Activated T-cell treated with anti-CD3 and anti-CD28 coated beads for 1 hour (primary cell): ENCODE measurements at places on chromosomes 7 and 10.

DNA sequence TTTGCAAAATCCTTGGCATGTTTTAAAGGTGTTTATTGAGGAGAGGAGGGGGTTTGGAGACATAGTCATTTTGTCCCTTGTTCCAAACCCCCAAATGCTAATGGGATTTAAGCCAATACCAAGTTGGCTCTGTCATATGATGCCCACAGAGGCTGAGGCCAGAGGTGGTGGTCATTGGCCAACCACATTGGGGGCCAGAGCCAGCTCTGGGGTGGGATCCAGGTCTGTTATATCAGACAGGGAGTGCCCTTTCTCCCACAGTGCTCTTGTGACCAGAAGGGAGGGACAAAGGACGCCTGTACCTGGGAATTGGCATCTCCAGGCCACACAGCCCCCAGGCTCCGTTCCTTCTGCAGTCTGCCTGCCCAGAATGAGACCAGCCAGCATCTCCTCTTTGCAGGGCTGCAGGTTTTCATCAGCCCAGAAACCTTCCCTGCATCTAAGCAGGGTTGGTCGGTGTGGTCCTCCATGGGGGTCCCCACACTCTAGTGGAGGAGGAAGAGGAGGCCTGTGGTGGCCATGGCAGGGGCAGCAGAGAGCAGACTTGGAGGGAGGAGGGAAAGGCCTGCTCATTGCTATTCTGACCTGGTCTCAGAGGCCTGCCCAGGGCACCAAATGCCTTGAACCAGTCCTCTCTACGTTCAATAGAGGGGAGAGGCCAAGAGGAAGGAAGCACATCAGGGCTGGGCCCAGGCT is 17.9 kb downstream of the ADCYAP1R1 start:
- DNase-seq, result no peak

- DNase-seq, result no peak
Observed at GRCh38 chr10:35211390-35211789, 84.7 kb downstream of the CREM start.

DNA sequence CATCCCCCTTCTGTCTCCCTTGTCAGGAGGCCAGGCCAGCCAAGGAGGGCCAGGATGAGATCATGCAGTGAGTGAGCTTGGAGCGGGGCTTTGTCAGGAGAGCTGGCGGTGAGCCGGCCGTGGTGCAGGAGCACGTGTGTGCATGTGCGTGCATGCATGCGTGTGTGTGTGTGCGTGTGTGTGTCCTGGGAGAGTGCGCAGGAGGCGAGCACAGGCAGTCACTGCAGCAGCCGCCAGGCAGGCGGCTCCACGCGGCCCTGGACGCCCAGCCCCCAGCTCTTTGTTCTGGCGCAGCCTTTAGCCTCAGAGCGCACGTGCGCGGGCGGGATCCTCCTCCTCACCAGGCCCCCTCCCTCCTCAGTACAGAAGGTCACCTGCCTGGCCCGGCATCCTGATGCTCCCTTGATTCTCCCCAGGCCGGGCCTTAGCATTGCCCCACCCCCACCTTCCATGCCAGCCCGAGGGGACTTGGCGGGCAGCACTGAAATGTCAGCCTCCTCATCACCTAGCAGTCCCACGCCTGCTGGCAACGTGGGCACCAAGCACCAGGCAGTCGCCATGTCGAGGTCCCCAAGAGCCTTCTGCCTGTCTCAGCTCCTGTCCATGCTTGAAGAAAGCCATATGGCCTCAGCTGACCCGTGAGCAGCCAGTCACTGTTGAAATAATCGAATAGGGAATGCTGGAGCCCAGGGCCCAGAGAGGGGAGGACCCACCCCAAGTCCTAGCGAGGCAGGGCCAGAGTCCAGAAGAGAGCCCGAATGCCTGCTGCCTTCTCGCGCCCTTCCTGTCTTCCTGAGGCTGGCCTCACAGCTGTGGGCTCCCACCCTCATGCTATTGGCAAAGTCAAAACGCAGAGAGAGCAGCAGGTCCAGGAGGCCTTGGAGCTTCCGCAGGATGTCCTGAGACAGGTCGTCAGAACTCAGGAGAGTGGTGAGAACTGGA is 125.9 kb upstream of the PPIF start:
- DNase-seq, result no peak

GRCh38 chr7:115975766-115976165 is 54.8 kb downstream of the TFEC start:
- no peak for DNase-seq

- DNase-seq, result no peak
Observed at GRCh38 chr7:108101759-108102158, 28.4 kb downstream of the LAMB4 start.

DNA sequence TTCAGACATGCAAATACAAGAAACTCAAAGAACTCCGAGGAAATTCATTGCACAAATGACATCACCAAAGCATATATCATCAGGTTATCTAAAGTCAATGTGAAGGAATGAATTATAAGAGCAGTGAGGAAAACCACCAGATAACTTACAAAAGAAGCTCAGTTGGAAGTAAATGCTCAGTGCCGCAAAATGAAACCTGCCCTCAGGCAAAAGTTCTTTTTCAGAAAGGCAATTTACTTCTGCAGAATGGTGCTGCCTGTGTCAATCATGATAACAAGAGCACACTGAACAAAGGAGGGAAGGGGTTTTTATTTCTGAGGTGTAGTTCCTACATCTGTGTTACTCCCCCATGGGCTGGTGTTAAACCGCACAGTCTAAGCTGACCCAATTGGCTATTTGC is 550.6 kb upstream of the SEMA3D start:
- no peak for DNase-seq

GRCh38 chr7:86978808-86979506 is 80.5 kb downstream of the ELAPOR2 start:
- DNase-seq, result no peak

- DNase-seq, result peak; percentile 25
Observed at GRCh38 chr10:119871881-119872609, 598 bp downstream of the MCMBP start.
